ENCODE measurements at places on chromosomes 1 and 21.

GRCh38 chr1:230299191-230300006 lies 126.7 kb downstream of the PGBD5 start:
- no peak for DNase-seq

- no peak for DNase-seq
Measured at GRCh38 chr1:228048120-228048519, 34.4 kb upstream of the ARF1 start.

GRCh38 chr1:47340227-47340626 lies 6.6 kb downstream of the CMPK1 start:
- DNase-seq = no peak

DNA sequence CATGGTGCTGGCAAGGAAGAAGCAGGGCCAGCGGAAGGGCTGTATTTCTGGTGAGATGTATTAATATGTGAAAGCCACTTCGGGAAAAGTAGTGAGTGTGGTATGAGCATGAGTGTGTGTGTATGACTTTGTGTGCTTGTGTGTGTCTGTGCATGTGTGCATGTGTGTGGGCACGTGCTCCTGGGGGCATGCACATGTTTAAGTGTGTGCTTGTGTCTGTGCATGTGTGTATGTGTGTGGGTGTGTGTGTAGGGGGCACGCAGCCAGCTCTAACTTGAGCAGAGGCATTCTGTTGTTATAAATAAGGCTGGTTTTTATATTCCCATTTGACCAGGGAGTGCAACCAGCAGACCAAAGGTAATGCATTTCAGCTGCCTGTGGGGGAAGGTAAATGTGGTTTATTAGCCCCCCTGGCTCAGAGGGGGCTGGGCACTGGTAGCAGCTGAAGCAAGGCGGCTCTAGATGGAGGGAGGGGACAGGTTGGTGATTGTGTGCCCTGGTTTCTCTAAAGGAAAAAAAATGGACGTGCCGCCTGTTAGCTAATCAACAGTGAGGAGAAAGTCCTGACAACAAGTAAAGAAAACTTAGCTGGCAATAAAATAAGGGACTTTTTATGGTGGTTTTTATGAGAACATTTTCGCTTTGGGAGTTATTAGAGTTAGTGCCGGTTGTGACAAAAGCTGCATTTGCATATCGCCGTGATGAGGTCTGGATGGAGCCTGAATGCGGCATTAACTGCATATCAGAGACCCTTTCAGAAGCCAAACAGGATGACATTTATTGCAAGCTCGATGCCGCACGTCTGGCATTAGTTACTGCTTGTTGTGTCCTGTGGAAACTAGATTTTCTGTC lies 180.1 kb downstream of the CAMTA1 start:
- DNase-seq = no peak

All from iPS-NIHi11 (cell line).